Astrocyte of the hippocampus (primary cell): ENCODE measurements at places on chromosomes 7 and 10.

DNA sequence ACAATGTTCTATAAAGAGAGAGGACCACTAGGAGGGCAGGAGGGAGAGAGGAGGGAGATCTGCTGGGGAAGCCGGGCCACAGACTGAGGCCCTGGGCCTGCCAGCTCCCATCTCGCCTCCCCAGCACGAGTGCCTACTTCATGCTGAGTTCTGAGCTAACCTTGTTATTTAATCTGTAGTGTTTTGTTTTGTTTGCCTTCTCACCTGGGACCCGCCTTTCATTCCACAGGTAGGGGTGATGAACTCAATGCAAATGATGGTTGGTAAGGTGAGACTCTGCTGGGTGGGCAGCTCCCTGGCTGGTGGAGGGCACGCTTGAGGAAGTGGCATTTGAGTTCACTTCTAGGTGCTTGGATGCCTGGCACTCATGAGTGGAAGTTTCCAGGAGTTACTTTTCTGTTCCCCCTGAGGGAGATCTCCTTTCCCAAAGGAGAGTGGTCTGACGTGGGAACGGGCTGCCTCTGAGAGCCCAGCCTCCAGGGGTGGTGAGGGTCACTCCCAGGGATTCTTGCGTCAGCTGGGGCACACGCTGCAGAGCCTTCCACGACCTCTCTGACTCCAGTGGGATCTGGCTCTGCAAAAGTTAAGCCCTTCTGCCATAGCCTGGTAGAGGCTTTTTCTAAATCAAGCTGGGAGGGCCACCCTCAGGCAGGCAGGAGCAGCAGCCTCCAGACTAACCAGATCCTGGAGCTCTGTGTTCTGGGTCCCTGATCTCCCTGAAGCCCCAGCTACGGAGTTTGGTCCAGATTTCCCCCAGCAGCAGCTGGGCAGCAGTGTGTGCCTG lies 22.4 kb downstream of the UBTD1 start:
- no peak for DNase-seq

GRCh38 chr10:33712825-33713224 lies 378.4 kb upstream of the NRP1 start:
- DNase-seq = no peak

- peak; percentile 34 for DNase-seq
Measured at GRCh38 chr7:50531928-50532327, 33.3 kb downstream of the DDC start.

DNA sequence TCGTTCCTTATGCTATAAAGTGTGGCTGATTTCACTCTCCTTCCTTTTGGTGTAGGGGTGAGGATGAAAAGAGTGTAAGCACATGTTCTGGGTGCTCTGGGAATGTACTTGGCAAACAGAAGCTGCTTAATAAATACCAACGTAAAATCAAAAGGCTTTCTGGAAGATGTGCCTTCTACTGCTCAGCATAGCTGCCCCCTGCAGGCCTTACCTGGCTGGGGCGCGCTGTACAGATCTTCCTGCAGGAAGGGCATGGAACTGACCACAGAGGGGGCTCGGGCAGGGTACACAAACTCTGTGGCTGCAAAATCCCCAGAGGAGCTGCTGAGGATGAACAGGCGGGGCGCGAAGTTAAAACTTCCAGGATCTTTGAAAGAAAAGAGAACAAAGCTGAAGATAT lies 169.4 kb downstream of the SVIL start:
- DNase-seq = no peak

GRCh38 chr10:5897053-5897340 lies 7.0 kb downstream of the FBH1 start:
- DNase-seq = no peak

DNA sequence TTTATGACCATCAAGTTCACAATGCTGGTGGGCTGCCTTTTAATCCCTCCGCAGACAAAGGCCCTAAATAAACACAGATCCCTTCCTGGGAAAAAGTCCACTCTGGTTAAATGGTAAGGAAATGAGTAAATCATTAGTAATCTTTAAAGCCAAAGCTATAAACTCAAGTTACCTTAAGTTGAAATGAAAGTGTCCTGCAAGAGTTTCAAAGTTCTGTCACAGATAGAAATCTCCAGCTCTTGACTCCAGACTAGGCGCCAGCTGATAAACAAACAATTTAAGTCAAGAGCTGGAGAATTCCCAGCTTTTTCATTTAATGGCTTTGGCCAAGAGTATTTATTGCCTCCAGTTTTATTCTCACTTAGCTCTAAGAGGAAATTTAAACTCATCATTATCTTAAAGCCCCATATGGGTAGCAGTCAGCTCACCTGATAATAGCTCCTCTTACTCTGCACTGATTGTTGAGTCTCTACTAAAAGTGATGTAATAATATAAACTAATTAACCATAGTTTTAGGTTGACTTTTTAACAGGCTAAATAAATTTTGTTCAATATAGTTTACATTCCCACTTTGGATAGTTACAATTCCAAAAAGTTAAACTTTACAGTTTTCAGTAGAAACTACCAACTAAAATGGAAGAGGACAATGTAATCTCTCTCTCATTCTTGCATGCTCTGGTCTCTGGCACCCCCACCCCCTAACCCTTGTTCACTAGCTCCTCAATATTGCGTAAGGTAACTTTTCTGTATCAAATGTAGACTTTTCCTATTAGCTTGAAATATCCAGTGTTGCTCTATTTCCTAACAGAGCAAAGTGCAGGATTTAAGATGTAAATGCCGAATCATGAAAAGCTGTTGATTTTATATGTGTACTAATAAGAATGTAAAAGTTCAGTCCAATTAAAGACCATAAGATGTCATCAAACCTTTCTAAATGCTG lies 56.1 kb downstream of the HIBADH start:
- peak; percentile 48 for DNase-seq

- no peak for DNase-seq
Measured at GRCh38 chr10:83410570-83410969, 728.7 kb upstream of the GHITM start.

DNA sequence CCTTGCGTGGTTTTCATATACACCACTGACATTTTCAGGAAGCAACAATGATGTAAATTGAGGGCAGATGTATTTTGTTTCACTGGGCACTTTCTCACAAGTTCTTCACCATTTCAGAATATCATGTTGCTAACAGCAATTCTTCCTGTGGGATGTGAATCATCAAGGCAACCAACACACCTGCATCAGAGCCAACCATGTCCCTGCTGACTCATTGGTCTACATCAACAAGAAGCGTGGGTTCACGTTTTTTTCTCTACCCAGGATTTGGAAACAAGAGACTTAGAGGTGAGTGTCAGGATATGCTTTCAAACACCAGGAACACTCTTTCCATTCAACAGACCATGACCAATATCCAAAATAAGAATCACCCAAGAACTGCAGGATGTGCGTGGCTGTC lies 203.9 kb downstream of the TEX36 start:
- peak; percentile 29 for DNase-seq

DNA sequence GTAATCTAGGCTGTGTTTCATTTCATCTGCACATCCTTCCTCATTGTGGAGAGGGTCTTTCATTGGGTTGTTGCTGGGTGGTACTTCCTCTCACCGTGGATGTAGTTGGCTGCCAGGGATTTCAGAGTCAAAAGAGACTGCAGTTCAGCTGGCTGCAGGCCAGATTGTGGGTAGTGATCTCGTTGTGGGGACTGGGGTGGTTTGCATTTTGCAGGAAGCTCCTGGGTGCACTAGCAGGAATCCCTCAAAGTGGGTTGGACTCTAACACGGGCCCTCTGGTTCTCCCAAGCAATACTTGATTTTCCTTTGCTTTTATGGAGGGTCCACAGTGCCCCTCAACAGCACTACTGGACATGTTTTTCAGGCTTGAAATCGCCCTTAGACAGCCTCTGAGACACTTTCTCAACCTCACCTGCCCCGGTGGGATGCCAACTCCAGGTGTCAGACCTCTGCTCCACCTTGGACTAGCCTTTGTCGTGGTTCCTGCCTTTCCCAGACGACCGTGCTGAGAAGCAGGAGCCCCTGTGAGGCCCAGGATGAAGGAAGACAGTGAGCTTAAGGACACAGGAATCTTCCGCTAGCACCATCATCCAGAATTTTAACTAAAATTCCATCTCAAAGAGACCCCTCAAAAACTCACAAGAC lies 23.9 kb upstream of the ZNF273 start:
- no peak for DNase-seq

DNA sequence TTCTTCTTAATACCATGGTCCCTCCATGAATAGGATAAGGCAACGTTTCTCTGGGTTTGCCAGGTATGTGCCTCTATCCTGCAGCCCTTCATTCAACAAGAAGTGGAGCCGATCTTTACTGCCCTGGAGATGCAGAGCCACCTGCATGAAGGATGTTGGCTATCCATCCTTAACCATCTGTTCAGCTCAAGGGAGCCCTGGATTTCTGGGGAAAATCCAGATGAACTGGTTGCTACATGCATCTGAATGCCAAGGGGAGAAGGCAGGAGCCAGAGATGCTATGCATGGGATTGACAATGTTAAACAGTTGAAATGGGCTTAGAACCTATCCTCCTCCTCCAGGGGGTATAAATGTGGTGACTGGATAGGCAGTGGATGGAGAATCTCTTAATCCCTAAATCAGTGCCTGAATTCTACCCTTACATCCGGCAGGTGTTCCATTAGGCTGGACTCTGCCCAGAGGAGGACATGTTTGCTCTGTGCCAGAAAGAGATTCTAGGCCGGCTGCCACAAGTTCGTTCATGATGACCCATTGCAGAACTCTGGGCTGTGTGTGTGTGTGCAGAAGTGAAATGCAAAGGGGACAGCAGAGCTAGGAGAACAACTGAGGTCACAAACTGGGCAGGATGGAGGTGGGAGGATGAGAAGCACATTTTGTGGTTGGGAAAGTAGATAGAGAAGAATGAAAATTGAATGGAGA lies 15.6 kb downstream of the CPED1 start:
- no peak for DNase-seq

DNA sequence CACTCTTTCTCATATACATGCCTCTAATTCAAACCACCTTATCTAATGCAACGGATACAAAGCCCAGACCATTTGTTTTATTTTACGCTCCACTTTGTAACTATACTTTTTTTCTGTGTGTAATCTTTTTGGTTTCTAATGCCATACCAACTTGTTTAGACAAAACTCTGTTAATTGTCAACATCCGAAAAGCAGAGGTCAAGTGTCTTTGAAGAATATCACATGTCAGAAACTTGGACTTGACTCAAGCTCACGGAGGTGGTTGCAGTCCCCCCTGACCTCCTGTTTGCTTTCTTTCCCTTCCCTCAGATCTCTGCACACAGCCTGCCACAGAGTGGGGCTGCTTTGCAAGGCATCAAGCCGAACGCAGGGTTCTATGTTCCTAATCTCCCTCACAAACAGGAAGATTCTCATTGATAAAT lies 698.9 kb downstream of the PARD3 start:
- peak; percentile 46 for DNase-seq

DNA sequence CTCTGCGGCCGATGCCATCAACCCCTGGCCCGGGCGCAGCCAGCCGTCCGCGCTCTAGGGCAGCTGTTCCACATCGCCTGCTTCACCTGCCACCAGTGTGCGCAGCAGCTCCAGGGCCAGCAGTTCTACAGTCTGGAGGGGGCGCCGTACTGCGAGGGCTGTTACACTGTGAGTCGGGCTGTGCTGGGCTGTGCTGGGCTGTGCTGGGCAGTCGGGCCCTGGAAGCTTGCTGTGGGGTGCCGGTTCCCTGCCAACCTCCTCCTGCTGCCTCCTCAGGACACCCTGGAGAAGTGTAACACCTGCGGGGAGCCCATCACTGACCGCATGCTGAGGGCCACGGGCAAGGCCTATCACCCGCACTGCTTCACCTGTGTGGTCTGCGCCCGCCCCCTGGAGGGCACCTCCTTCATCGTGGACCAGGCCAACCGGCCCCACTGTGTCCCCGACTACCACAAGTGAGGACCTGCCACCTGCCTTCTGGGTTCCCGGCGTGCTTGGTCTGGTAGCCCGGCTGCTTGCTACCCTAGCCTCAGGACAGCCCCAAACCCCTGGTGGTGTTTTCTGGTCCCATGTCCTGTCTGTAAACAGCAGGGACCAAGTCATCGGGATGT lies 7.5 kb downstream of the ZYX start:
- DNase-seq = no peak

DNA sequence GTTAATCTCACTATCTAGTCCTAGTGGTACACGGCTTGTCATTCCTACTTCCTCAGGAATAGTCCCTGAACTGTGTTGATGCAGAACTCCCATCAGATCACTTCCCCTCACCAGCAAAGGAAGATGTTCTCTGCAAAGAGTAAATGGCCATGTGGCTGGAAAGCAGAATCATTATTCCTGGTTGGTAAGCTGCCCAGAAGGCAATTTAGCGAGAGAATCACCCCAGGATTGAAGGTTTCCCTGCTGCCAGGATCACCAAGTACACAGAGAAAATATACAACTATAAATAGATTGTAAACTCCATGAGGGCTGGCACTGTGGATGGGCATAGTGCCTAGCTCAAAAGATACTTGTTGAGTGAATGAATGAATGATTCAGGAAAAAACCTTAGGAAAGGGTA lies 115.0 kb downstream of the GFRA1 start:
- DNase-seq = peak; percentile 61

GRCh38 chr10:126185676-126186447 lies 202.4 kb downstream of the ADAM12 start:
- DNase-seq = no peak

DNA sequence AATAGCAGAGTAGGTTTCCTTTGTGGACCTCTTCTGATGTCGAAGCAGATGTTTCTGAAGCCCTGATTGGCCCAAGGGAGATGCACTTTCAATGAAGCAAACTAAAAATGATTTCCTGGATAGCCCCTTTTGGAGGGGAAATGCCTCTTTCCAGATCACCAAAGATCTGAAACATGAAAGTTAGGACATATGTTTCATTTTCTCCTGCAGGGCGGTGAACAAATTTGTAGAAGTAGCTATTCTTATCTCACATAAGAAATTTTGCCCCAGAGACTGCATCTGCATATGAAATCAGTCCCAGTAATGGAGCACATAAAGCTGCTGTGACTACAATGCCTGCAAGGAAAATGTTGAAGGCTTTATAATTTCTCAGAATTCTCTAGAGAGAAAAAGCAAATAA lies 56.0 kb downstream of the THSD7A start:
- no peak for DNase-seq

- no peak for DNase-seq
Measured at GRCh38 chr7:128747327-128748079, 8.3 kb downstream of the CALU start.

DNA sequence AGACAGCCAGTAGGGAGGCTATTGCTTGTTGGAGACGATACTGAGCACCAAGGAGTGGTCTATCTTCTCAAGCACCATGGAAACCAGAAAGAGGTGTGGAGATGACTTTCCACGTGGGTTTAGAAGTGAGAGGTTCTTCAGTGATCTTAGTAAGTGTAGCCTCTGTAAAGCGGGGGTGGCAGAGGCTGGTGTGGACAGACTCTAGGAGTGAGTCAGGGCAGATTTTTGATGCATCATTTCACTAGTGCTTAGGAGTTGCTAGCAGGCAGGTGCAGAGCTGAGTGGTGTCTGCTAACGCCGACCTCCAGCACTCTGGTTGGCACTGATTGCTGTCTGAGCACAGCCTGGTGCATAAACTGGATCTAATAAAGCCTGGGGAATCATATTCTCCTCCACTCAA lies 78.4 kb upstream of the ADO start:
- no peak for DNase-seq

- DNase-seq = peak; percentile 26
Measured at GRCh38 chr7:138278601-138279000, 181.5 kb upstream of the TRIM24 start.

GRCh38 chr7:2934211-2934731 lies 90.2 kb upstream of the GNA12 start:
- peak; percentile 71 for DNase-seq

GRCh38 chr10:100823194-100823593 lies 77.8 kb downstream of the PAX2 start:
- DNase-seq = no peak
